ENCODE measurements at places on chromosomes 3 and 15.
A peak's percentile ranks its signal among the peaks of the same experiment; 100 is the strongest.

- no peak for DNase-seq
These were observed 46.8 kb downstream of the CYP11A1 start for GRCh38 chr15:74320352-74321247.

GRCh38 chr3:186538779-186539178 lies 5.4 kb downstream of the CRYGS start:
- no peak for DNase-seq

DNA sequence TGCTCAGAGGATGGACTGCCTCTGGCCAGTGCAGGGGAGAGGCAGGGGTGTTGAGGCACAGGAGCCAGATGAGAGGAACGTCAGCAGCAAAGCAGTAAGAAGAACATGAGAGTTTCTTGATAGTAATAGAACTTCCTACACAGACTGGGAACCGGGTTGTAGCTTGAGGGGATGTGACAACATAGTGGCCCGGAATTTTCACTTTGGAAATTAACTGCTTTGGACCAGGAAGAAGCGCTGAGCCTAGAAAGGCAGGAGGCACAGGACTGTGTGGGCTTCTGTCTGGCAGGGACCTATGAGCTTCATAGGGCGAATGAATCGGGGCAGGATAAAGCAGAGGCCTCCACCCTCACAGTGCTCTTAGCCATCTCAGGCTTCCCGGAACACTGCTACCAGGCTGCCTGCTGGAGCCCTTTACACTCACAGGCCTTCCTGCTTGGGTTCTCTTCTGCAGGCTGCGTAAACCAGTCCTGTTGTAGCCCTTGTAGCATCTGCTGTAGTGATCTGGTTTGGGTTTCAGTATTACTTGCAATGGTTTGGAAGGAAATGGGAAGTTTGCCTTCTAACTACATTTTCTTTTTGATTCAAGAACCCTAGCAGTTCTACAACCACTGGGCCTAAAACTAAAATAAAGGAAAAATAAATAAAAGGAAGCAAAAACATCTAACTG lies 3.3 kb upstream of the ADPGK start:
- no peak for DNase-seq

DNA sequence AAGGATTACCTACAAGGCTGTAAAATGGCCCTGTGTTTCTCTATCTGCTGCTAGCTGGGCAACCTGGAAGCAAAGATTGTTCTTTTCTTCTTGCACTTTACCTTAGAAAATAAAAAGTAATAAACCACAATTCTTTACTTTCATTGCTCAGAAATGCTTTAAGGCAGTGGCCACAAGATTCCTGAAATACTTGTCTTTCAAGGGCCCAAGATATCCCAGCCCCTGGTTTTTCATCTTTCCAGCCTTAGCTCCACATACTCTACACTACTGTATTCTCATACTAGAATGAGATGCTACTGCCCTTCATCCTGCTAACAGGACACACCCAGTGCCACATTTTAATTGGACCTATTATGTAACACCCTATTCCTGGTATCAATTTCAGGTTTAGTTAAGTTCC lies 78.9 kb downstream of the GTF2E1 start:
- DNase-seq: no peak

GRCh38 chr3:52512727-52513126 lies 17.6 kb downstream of the STAB1 start:
- no peak for DNase-seq

GRCh38 chr3:11367143-11367693 lies 95.0 kb downstream of the ATG7 start:
- no peak for DNase-seq

DNA sequence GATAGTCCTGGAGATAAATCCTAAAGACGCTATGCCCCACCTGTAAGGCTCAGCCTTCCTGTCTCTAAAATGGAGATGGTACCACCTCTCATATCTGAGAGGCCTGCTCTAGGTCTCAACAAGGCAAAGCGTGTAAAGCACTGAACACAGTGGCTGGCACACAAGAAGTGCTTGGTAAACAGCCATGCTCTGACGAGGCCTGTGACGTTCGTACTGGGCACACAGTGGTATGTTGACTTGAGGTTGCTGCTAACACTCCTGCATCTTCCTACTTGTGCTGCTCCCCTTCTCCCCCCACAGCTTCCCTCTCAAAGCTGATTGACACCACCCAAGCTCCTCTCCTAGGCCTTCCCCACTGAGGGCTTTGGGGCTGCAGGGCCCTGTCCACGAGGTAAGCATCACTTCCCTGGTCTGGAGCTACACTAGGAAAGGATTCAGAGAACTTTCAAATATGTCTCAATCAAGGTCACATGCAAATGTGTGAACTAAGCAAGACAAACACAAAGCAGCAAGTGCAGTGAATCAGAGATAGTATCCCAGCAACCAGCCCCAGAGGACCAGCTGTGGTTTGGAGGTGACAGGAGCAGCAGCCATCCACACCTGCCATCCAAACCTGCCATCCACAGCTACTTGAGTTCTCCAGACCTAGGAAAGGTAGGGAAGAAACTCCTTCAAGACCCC lies 177.5 kb downstream of the STT3B start:
- no peak for DNase-seq

- DNase-seq: no peak
These were observed 125.0 kb downstream of the RAP2B start for GRCh38 chr3:153287017-153287416.

DNA sequence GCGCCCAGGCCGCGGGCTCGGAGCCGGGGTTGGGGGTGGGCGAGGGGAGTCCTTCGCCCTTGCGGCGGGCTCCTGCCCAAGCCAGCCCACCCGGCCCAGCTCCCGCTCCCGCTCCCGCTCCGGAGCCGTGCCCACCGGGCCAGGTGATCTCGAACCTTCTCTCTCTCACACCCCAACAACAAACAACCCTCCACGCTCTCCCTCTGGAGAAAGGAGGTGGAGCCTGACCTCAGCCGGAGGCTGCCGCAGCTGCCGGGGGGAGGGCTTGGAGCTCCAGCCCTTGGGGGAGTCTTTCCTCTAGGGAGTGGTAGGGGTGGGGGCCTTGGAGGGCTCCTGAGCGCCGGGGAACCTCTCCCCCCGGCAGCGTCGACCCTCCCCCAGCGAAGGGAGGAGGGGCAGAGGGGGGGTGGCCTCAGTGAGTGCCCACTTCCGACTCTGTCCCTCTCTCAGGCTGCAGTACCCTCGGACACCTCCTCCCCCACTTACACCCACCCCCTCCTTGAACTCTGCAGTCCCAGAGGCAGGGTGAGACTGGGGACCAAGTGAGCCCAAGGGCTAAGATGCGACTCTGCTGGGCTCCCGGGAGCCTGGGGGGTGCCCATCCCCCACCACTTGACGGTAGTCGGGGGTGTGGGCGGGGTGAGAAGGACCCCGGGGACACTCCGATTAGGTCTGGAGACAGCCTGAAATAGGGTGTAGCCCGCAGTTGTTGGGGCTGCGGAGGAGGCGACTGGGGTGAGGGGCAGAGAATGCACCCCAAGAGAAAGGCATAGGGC lies 4.4 kb upstream of the BAHD1 start:
- DNase-seq: no peak

DNA sequence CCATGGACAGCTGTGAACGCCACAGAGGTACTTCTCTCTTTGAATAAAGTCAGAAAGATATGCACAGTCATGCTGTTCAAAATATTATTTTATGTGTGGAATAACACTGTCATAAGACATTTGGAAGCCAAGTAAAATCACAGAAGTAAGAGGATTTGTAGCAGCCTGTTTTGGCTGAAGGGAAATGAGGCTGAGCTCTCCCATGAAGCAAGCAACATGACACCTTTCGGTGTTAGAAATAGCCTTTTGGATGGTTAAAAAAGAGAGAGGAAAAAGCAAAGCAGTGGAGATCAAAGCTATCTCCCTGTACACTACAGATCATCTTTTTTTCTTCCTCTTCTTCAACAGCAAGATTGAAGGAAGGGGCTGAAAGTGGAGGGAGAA lies 755.3 kb downstream of the ROBO1 start:
- DNase-seq: no peak

- DNase-seq: peak; percentile 73
These were observed 147.2 kb downstream of the FOXP1 start for GRCh38 chr3:71436337-71436736.

DNA sequence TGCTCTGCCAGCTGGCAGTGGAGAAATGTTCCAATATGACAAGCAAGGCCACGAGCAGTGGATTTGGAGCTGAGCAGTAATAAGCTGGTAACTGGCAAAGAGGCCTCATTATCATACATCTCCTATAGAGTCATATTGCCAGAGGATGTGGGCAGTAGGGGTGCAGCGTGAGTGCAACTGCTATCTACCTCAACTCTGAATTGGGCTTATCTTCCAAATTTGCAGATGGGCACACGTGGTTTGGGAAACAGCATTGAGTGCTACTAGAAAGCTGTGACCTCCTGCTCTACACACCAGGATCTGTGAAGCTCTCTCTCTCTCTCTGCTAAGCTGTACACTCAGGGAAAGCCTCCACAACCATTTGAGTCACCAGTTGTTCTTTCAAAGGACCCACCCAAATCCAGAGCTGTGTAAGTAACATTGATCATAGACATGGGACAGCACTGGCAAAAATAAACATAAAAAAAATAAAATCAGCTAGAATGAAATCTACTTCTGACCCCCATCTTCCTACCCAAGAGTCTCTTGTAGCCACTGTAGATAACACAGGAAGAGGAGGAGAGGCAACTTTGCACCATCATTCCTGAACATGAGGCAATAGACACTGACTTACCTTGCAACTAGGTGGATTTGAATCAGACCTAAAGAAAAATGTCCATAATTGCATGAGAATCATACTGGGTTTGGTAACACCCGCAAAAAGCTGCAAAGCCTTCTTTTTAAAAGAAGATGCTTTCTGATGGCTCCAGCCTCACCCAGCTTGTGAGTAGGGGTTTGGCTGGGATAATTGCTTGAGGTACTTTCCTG lies 82.9 kb upstream of the THBS1 start:
- DNase-seq: no peak

DNA sequence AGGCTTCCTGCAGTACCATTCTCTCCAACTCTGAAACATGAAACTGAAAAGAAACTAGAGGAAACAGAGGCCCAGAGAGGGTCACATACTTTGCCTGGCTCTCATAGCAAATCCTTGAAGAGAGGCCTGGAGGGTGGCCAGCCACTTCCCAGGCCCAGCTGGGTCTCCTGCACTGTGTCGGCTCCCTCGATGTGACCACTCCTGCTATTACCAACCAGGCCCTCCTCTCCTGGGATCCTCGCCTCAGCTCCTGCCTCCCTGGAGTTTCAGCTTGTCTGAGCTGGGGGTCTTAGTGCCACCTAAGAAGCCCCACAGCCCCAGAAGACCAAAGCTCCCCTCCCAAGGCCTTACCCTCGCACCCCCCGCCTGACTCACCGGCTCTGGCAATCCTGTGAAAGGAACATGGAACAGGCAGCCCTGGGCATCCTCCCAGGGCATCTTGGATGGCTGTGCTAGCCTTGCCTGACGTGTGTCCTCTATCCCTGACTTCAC lies 4.6 kb downstream of the LOXL1 start:
- DNase-seq: no peak

GRCh38 chr15:40471808-40472150 lies 995 bp downstream of the CHST14 start:
- DNase-seq: no peak

DNA sequence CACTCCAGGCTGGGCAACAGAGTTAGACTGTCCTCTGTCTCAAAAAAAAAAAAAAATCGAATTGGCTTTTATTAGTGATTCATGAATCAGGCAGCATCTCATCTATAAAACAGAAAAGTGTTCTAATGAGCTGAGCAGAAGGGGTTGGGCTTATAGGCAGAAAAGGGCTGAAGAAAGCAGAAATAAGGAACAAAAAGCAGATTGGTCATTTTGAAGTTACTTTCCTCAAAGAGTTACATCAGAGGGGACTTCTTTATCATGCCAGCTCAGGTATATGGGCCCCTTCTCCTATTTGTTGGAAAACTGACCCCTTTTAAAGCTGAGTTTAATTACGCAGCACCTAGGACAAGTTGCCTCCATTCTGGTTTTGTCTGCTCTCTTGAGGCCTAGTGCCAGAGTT lies 722 bp upstream of the POGLUT1 start:
- DNase-seq: no peak

DNA sequence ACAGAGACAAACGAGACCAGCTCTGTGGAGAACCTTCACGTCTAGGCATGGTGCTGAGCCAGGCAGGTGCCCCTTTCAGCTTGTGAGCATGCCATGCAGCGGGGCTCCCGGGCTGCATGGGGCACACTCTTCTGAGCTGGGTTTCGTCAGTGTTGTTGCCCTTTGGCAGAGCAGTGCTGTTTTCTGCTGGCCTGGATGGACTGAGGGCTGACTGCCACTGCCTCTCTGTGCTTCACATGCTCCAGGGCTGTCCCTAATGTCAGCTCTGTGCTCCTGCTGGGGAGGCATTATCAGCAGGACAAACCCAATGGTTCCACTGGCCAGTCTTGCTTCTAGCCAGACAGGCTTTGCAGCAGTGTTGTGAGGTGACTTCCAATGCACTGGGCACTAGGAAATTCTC lies 9.5 kb downstream of the GASK1A start:
- DNase-seq: no peak

DNA sequence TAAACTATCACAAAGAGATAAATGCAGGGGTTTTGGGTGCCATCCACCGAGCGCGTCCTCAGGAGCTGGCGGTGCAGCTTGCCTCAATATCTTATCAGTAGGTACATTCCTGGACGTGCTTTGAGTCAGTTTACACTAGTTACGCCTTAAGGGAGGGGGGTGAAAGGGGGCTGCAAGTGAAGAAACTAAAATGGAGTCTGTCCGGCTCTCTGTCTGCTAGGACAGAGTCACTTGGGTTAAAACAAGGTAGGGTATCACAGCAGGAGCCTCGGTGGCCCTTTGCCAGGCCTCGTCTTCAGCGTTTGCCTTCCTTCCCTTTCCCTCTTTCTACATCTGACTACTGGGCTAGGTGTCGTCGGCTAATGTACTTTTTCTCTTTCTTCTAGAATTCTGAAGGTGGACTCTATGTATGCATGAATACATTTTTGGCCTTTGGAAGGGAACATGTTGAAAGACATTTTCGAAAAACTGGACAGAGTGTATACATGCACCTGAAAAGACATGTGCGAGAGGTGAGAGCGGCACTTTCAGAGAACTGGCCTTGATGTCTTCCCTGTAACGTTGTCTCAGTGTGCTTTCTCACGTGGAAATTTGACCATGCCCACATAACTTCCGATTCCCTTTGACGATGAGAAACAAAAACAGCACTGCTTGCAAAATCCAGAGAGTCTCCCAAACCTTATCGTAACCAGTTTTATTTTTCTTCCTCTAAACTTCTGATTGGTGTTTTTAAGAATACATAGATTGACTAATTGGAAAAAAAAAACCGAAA lies 28.8 kb downstream of the USP13 start:
- DNase-seq: no peak

DNA sequence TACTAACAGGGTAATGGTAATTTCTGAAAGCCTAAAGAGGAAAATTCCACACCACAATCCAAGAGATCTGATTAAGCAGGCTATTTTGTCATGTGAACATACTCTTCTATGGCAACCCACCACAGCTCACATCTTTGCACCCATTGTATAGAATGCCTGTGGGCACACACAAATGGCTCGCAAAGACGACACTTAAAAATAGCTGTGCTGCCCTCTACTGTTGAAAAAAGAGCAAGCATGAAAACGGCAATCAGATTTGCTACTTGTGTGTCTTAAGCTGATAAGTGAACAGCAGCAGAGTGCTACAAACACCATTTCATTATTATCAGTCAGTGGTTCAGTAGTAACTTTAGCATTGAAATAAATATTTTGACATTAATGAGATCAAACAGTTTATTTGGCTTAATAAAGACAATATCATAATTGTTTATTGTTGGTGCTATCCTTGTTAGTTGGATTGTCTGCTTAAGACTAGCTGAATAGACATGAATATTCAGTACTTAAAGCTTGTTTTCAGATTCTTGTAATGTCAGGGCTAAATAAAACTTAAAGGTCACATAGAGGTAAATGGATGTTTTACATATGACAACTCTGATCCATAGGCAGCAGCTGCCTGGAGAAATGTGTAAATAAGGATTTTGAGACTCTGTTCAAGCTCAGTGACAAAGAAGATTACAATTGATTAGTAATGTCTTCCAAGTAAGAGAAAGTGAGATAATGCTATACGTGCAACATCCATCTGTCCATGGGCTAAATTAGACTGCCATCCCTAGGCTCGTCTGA lies 199.1 kb downstream of the LRRN1 start:
- DNase-seq: peak; percentile 1
